Myometrial cell (primary cell): ENCODE measurements at places on chromosomes 6 and 20. TPM values are rescaled to one million over a fixed set of nuclear protein-coding genes. Genes with fewer than 3 reads are reported as not detected.

Gene TGM3
- total RNA-seq, result not detected in 2 replicates

Gene MYT1
- total RNA-seq, result not detected in 2 replicates

Gene HLA-DQB1
- total RNA-seq, result not detected in 2 replicates

Gene PRR3
- total RNA-seq, result 5.7 and 7.5 TPM in 2 replicates

Gene CCN6
- total RNA-seq, result not detected in 2 replicates

Gene VEGFA
- total RNA-seq, result 36.9 and 44.8 TPM in 2 replicates

Gene COL9A1
- not detected in 2 replicates for total RNA-seq

Gene RAB44
- not detected in 2 replicates for total RNA-seq

Gene PGBD1
- total RNA-seq, result 5.5 TPM in 2 replicates

Gene DYNLT2
- 0.35 and 1.7 TPM in 2 replicates for total RNA-seq

Gene C6orf141
- 7.5 and 7.6 TPM in 2 replicates for total RNA-seq

Gene KIF6
- total RNA-seq, result 0.89 and 1.4 TPM in 2 replicates

Gene EPPIN
- total RNA-seq, result not detected in 2 replicates

Gene RREB1
- 6.9 and 7.6 TPM in 2 replicates for total RNA-seq

Gene WFDC5
- not detected in 2 replicates for total RNA-seq

Gene NRSN1
- total RNA-seq, result not detected in 2 replicates

Gene VIP
- total RNA-seq, result not detected in 2 replicates

Gene RCAN2
- 11.2 and 11.7 TPM in 2 replicates for total RNA-seq

Gene SLC25A27
- 1.2 TPM in 1 of 2 replicates, not detected in the other for total RNA-seq

Gene TCP11
- total RNA-seq, result 2.3 and 2.6 TPM in 2 replicates

Gene LIME1
- total RNA-seq, result 0.58 and 1.4 TPM in 2 replicates

Gene KIF25
- total RNA-seq, result 0.71 TPM in 1 of 2 replicates, not detected in the other

Gene CITED2
- total RNA-seq, result 377 and 416 TPM in 2 replicates

Gene BEND6
- total RNA-seq, result 4.3 and 10.3 TPM in 2 replicates

Gene CENPW
- total RNA-seq, result 8.6 and 11.7 TPM in 2 replicates

Gene B3GALT4
- total RNA-seq, result 5.7 and 11.0 TPM in 2 replicates

Gene HRH3
- total RNA-seq, result not detected in 2 replicates

Gene TMEM170B
- total RNA-seq, result under 0.01 and 0.35 TPM in 2 replicates

Gene C4A
- total RNA-seq, result 5.0 and 8.1 TPM in 2 replicates

Gene FARS2
- total RNA-seq, result 18.4 and 19.6 TPM in 2 replicates

Gene TMEM244
- total RNA-seq, result not detected in 2 replicates

Gene OR2B6
- total RNA-seq, result not detected in 2 replicates

Gene TMEM151B
- under 0.01 TPM in 1 of 2 replicates, not detected in the other for total RNA-seq

Gene TMC2
- not detected in 2 replicates for total RNA-seq

Gene ARMH2
- total RNA-seq, result not detected in 2 replicates

Gene OPRM1
- not detected in 2 replicates for total RNA-seq

Gene MYLK2
- total RNA-seq, result 0.18 TPM in 1 of 2 replicates, not detected in the other

Gene ALDH8A1
- 1.6 TPM in 1 of 2 replicates, not detected in the other for total RNA-seq

Gene SCRT2
- total RNA-seq, result not detected in 2 replicates

Gene PI16
- total RNA-seq, result not detected in 2 replicates

Gene MTG2
- 10.6 and 18.2 TPM in 2 replicates for total RNA-seq

Gene SLC22A3
- not detected in 2 replicates for total RNA-seq

Gene CST2
- not detected in 2 replicates for total RNA-seq

Gene ZSCAN31
- 6.2 and 7.2 TPM in 2 replicates for total RNA-seq

Gene SYNDIG1
- not detected in 2 replicates for total RNA-seq

Gene STX11
- under 0.01 and 0.71 TPM in 2 replicates for total RNA-seq

Gene MGME1
- total RNA-seq, result 7.6 and 13.8 TPM in 2 replicates

Gene ID4
- total RNA-seq, result 3.5 and 4.4 TPM in 2 replicates

Gene RRAGD
- not detected in 2 replicates for total RNA-seq
